ENCODE measurements at places on chromosomes 5 and 9.

DNA sequence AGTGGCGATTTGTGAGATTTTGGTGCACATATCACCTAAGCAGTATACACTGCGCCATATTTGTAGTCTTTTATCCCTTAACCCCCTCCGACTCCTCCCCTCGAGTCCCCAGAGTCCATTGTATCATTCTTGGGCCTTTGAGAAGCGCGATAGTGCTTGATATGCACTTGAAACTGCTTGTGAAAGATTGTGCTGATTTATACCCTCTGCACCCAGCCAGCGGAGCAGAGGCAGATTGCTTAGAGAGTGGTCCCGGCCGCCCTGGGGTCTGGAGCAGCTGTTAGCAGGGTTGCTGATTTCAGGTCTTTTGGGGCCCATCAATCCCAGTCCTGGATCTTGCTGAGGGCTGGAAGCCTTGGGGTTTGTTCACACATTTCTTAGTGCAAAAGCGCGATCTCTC, 13.0 kb upstream of the FAM240B start:
- DNase-seq: no peak

DNA sequence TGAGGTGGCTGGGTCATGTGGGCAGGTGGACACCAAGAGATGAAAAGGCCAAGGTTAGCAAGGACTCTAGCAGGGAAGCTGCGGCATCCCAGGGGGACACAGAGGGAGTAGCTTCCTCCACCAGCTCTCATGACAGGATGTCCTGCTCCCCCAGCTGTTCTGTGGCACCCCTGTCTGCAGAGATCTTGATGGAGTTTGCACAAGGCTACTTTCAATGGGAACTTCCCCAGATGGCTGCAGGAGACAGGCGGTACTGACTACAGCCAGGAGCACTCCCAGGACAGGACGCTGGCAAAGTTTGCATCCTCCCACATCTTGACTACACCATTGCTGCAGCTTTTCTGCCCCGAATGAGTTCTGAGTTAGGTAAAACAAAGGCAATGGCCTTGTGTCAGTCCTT, 312.8 kb downstream of the TLE4 start:
- DNase-seq: no peak

GRCh38 chr9:130542457-130543228, 36.7 kb upstream of the FUBP3 start:
- no peak for DNase-seq

DNA sequence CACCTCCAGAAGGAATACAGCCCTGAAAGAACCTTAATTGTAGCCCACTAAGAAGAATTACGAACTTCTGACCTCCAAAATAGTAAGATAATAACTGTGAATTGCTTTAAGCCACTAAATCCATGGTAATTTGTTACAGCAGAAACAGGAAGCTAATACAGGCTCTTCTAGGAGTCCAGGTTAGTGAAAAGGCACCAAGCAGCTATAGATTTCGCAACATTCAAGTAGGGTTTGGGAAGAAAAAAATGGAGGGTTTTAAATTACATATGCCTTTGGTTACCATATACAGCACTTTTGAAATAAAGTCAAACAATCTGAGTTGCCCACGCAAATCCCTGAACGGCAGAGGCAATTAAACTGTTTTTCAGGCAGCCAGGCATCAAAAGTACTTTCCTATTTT, 1.7 kb upstream of the ACTL7A start:
- no peak for DNase-seq

DNA sequence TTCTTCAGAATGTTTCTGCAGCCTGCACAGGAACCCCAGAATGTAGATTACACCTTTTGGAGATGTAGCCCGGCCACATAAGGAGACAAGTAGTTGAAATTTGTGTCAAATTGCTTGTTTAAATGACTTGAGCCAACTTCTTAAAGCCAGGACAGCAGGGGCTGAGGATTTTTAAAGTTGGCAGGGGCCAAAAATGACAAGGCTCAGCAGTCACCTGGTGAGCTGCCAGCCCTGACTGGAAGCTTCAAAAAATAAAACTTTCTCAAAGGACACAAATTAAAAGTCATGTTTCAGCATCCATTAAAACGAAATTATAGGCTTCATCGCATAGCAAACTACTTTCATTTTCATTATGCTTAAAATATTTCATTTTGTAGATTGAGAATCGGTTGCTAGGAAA, 340.3 kb upstream of the WWC1 start:
- no peak for DNase-seq

DNA sequence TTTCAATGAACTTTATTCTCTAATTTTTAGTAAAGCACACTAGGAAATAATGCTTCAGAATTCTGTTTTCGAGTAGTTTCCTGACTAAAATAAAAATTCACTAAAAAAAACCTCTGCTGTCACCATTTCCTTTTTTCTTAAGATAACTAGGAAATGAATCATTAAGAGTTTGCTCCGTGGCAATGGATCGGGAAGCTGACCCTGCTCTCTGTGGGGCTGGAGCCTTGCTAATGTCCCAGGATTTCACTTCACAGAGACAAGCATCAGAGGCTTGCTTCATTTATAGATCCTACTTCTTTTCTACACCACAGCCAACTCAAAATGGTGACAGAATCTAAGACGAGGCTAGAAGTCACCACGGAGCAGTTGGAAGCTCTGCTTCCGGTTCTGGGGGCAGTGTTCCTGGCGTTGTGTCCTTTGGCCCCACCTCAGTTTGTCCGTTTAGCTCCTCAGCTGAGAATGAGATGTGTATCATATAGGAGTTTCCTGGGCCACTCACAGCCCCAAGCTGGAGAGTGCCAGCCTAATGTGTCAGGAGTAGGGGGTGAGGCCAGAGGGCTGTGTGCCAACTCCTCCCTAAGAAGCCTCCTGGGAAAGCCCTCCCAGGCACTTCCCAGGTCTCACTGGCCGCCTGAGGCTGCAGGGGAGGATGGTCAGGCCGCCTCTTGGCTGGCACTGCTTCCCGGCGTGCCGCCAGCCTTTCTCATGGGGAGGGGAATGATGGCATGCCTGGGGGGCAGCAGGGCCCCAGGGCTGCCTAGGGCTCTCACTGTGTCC, 19.6 kb downstream of the TENT4A start:
- DNase-seq: peak; percentile 68

GRCh38 chr5:103602438-103602837, 39.8 kb upstream of the NUDT12 start:
- DNase-seq: no peak

DNA sequence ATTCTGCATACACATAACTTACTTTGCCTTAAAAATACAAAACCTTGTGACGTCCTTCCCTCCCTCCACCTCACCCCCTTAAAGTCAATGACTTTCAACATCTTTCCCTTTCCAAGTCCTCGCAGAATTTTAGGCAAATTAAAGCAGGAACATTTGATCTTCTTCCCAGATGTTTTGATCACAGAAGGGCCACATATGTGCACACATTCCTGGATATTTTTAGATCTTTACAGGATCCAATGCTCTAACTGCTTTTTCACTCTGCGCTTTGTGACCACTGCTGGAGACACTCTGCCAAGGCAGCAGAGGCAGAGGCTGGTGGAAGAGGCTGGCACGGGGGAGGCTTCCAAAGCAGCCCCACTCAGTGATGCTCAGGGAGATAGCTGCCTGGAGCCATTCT, 130.7 kb downstream of the SEC61B start:
- no peak for DNase-seq

Measured in HS-5 (cell line).